CD4-positive, alpha-beta T cell treated with Interleukin-1 beta for 1 hour (primary cell): ENCODE measurements at places on chromosomes 16 and 17.
A peak's percentile ranks its signal among the peaks of the same experiment; 100 is the strongest.

- no peak for DNase-seq
Measured at GRCh38 chr16:79543219-79543618, 57.3 kb downstream of the MAF start.

- peak; percentile 11 for DNase-seq
Measured at GRCh38 chr16:89060207-89060794, 33.4 kb upstream of the ACSF3 start.

DNA sequence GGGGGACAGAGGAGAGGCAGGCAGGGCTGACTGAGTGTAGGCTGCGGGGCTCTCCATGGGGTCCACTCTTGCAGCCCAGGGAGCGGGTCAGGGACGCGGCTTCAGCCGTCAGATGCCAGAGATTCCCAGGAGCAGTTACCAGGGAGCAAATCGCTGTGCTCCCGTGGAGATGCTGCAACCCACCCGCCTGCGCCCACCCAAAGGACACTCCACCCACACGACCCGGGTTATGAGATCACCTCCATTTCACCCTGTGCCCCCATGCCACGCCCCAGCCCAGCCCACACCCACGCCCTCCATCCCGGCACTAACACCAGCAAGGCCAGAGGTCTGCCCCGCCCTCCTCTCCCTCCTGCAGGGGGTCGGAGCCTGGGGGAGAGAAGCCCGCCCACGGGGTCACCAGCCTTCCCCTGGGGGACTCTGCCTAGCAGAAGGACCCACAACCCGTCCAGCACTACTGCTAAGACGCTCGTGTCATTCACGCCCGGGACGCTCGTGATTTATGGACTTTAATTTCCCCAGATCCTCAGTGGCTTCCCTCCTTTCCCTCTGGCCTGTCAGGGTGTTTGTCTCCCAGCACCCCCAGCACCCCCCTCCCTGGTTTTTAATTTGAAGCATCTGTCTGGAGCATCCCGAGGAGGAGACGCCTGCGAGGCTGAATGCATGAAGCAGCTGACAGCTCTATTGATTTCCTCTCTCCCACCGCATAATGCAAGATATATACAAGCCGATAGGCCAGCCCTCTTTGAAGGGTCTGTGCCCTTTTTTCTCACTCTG is 6.7 kb upstream of the RPL38 start:
- DNase-seq, result no peak

DNA sequence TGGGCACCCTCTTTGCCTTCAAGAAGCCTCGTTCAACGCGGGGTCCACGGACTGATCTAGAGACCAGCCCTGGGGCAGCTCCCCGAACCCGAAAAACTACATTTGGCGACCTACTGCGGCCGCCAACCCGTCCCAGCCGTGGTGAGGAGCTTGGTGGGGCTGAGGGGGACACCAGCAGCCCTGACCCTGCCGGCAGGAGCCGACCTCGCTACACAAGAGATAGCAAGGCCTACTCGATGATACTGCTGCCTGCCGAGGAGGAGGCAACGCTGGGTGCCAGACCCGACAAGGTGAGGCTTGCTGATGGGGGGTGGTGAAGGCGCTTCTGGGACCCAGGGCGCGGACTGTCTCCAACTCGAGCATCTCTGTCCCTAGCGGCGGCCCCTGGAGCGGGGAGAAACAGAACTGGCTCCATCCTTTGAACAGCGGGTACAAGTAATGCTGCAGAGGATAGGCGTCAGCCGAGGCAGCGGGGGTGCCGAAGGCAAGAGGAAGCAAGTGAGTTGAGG is 5.6 kb downstream of the ACD start:
- no peak for DNase-seq

- DNase-seq, result no peak
Measured at GRCh38 chr17:71482625-71483024, 638.2 kb upstream of the SOX9 start.

- no peak for DNase-seq
Measured at GRCh38 chr16:668519-669171, 713 bp downstream of the RHOT2 start.

- peak; percentile 84 for DNase-seq
Measured at GRCh38 chr16:67393111-67393787, at the start of gene TPPP3. TPPP3 (minus strand) TSS chr16:67393498; CDS start chr16:67391111, 2,387 bp downstream.

- no peak for DNase-seq
Measured at GRCh38 chr17:61660746-61661485, 69.9 kb upstream of the NACA2 start.

- DNase-seq, result no peak
Measured at GRCh38 chr16:556474-557173, 3.6 kb upstream of the PRR35 start.

DNA sequence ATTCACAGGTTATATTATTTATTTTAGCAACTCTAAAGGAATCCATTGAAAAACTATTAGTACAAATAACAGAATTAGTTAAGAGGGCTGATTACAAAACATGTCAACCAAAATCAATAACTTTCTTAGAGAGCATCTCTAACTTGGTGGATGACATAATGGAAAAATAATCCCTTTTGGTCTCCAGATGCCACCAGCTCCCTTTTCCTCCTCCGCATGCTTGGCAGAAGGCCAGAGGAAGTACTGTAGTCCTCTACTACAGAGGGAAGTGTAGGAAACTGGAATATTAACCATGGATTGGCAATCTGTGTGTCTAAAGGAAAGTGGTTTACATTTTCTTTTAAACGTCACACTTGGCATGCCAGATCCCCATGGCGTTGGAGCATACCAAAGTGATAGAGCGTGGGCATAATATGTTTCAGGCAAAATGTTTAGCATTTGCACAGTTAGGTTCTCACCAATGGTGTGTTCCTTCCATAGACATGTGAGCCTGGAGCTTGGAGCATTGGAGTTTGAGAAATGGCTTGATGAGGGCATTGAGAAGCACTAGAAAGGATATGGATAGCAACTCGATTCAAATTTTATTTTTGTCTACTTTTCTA is 106.3 kb downstream of the PRKCB start:
- DNase-seq, result no peak

DNA sequence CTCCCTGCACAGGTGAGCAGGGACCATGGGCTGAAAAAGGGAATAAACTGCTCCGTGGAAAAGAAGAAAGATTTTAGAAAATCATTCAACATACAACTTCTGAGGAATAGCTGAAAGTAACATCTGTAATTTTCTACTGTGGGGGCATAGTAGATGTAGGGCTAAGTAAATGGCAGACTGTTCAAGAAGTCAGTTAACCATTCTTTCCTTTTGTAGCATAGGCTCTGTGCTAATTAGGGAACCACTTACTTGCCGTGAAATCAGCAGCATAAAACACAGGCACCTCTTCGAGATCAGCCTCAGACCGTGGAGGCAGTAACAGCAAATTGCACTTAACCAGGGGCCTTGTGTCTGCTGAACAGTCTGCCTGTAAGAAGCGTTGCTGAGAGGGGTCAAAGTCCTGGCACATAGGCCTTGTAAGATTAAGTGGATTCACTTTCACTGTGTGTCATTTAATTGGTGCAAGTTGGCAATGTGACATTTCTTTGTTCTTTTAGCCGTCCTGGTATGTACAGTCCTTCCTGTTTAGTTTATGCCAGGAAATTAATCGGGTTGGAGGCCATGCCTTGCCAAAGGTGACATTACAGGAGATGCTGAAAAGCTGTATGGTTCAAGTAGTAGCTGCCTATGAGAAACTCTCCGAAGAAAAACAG is 10.4 kb downstream of the COG1 start:
- no peak for DNase-seq

DNA sequence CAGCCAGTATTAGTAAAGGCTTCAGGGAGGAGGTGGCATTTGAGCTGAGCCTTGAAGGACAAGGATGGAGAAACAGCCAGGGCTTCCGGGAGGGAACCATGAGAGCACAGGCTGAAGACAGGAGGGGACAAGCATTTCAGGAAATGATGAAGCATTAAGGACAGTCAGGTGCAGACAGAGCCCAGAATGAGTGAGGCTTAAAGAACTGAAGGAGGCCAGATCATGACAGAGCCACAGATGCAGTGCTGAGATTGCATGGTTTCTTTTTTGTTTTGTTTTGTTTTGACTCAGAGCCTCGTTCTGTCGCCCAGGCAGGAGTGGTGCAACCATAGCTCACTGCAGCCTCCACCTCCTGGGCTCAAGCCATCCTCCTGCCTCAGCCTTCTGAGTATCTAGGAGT is 211.5 kb downstream of the SOX9 start:
- DNase-seq, result no peak

DNA sequence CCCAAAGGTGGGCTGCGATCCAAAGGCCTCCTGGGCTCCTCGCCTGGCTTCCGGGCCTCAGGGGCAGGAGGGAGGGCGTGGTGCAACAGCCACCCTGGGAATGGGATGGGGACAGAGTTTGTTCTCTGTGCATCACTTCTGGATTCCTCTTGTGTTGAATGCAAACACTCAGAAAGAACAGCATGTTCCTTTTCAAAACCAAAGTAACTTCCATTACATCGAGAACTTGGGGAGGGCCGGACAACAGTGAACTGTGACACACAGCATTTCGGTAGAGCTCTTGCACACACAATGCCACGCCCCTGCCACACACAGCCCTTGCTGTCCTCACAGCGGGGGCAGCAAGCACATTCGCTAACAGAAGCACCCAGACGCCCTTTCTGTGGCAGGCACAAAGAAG is 36.1 kb upstream of the FASN start:
- DNase-seq, result no peak

GRCh38 chr16:14175086-14175485 is 104.0 kb downstream of the MRTFB start:
- no peak for DNase-seq
